ENCODE measurements at places on chromosomes 7 and 10.

- no peak for DNase-seq
Observed at GRCh38 chr10:119061352-119061751, 19.3 kb downstream of the EIF3A start.

DNA sequence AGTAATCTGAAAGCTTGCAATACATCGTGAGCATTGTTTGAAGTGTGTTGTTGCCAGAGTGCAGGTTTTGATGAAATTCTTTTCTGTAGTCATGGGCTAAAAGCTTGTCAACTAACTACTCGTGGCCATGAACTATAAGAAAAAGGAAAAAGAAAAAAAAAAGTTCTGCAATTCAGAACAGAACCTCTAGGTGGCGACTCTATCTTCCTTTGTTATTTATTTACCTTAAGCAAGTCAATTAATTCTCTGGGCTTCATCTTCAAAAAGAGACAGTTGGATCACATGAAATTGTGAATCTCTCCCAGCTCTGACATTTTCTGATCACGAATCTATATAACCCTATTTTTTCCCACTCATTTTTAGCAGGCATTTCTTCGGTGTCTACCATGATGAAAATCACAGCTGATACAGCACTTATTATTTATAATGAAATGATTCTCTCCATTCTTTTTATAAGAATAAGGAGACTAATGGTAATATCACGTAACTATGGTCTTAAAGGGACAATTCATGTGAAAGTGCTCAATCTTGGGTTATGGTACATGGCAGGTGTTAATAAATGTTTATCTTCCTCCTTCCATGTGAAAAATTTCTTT lies 18.8 kb downstream of the TMEM196 start:
- DNase-seq: peak; percentile 88

DNA sequence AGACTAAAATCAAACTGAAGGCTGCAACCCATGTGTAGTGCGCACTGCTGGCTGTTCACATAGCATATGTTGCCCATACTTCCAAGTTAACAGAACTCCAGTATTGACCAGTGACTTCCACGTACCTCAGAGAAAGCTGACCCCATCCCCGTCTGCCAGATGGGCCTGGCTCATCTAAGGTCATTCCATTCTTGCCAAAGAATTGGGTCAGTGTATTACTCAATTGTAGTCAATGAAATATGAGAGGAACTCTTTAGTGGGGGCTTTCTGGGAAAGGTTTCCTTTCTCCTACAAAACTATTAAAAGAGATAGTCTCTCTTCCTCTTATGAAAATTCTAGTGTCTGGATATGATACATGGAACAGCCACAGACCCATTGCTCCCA lies 238.6 kb downstream of the COBL start:
- DNase-seq: no peak

DNA sequence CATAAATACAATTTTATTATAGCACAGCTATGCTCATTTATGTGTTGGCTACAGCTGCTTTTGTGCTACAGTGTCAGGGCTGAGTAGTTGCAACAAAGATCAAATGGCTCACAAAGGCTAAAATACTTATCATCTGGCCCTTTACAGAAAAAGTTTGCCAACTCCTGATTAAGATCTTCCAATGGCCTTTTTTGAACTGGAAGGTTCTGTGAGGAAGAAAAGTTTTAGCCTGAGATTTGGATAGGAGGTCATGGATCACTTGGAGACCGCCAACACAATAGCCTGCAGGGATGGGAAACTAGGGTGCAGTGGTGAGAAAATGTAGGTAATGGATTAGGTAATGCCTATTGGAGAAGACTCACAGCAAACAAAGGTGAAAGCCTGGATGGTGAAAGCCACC lies 169.8 kb downstream of the NOC3L start:
- DNase-seq: no peak

DNA sequence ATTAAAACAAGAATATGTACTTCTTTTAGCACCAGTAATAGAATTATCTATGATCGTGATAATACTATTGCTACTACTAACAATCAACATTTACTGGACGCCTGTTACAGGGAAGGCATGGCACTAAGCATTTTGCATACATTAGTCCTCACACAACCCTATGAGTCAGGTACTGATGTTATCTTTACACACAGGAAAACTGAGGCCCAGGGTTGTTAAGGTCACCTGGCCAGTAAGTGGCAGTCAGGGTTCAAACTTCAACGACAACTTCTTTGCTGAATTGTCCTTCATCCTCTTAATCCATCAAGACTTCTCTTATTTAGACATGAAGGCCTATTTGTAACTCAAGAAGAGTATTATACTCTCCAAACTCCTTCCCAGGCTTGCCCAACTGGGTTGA lies 41.9 kb upstream of the ACSL5 start:
- no peak for DNase-seq

- DNase-seq: no peak
Observed at GRCh38 chr7:128003167-128003566, 28.1 kb downstream of the LRRC4 start.

Measured in HT-29 (cell line).